ENCODE measurements at places on chromosomes 3 and 15.
A peak's percentile ranks its signal among the peaks of the same experiment; 100 is the strongest.

DNA sequence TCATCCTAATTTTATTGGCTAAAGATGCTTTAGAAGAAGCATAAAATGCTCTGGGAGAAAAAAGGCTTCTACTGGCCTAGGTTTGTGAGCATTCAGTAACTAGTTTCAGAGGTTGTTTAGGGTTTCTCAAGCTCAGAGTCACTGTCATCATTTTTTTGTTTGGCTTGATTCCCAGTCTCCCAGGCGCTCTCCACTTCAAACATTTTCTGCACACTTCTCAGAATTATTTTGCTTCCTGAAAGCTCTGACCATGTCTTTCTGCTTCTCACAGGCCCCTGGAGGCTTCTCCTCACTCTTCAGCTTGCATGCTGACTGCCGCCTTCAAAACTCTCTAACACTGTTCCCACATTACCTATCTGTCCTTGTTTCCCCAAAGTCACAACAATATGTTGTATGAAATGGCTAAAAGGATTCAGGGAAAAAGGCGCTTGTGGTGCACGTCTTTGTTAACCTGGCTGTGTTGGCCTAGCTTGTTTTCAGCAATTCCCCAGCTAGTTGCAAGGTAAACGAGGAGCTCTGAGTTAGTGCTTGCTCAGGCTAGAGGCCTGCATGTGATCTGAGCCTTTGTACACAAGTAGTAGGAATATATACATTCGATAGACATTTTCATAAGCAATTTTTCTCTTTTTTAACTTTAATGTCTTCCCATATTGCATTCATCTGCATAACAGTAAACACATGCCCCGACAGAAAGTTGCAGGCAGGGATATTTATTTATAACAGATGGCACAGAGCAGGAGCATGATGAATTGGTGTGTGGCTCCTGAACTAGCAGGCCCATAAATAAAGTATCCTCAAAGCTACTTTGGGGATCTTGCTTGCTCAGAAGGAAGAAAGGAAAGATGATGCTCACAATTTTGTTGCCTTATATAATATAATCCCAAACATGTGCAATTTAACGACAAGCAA is 129.2 kb upstream of the DPH6 start:
- no peak for DNase-seq

GRCh38 chr15:68484696-68485400 is 52.9 kb upstream of the ITGA11 start:
- DNase-seq, result peak; percentile 26

GRCh38 chr3:46359733-46360493 is 6.0 kb downstream of the CCR2 start:
- no peak for DNase-seq

DNA sequence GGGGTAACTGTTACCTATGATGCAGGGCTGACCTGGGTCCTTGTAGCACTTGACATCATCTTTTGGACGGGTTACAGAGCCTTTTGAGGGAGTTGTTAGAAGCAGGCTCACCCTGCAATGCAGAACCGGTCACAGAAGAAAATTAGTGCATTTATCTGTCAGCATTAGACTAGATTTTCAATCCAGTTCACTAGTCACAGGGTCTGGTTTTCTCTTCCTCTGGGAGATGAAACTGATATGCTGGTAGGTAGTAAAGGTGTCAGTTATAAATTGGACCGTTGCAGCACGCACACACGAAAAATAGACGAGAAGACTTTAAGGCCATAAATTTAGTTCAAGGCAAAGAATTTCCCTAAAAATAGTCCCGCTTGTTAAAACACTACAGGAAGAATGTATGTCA is 532.3 kb upstream of the ATP11B start:
- DNase-seq, result no peak

DNA sequence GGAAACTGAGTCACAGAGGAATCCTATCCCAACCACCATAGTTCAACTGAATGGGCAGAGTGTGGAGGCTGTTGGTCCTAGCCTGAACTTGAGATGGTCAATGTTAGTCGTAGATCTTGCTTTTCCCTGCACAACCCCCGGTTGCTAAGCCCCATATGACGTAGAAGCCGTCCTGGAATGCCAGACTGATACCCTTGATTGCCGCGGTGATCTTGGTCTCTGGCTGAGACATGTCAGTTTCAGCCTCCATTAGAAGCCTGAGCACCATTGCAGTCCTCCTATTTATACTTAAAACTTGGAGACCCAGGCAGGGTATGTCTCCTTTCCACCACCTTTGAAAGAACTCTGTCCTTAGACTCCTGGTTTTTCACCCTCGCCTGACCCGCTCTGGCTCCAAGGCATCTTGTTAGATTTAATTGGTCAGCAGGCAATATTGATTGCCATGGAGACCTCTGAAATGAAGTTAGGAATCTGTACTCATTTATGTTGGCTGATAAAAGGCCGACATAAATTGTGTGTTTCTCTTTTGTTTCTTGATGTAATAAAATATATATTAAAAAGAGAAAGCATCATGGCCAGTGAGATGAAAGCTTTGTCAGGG is 53.4 kb downstream of the RPLP1 start:
- DNase-seq, result no peak

DNA sequence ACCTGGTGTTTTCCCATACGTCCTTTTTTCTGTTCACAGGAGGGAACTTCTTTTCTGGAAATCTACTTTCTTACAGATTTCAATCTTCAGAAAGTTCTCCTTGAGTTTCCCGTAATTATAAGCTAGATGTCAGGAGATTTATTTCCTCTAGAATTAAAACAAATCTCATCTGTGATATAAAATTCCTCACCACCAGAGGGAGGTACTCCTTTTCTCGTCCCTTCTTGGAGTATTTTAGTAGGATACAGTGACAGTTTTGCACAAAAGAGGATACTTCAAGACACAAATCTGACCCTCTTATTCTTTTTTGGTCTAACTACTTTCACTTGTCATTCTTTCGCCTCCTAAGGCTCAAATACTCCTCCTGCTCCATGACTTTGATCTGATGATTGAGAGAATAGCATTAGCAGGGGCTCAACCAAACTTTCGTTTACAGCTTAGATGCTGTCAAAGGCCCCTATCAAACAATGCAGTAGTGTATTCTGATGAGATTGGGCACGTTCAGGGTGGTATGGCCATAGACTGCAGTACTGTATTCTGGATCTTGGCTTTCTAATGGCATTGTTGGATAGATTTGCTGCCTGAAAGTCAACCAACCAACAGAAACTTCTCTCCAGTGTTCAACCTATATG is 38.0 kb downstream of the TMEM41A start:
- no peak for DNase-seq

DNA sequence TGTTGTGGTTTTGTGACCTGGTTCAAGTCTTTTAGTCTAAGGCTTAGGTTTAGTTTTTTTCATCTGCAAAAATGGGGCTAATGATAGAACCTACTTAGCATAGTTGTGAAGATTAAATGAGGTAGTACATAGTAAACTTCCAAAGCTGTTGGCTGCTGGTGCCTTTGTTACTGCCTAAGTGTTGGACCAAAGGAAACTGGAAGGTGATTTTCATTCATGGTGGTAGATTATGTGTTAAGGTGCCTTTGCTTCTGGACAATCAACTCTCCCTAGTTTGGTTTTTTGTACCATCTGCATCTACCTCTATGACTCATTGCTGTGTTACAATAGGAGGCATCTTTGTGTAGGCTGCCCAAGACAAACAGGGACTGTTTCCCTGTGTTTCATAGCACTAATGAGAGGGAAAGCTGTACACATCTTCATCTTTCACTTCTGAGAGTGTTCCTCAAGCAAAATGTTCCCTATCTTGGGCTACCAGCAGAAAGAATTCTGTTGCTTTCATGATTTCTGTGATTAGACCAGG is 3.2 kb downstream of the MAP2K1 start:
- DNase-seq, result no peak

GRCh38 chr15:80494756-80495155 is 90.6 kb downstream of the ARNT2 start:
- DNase-seq, result no peak

DNA sequence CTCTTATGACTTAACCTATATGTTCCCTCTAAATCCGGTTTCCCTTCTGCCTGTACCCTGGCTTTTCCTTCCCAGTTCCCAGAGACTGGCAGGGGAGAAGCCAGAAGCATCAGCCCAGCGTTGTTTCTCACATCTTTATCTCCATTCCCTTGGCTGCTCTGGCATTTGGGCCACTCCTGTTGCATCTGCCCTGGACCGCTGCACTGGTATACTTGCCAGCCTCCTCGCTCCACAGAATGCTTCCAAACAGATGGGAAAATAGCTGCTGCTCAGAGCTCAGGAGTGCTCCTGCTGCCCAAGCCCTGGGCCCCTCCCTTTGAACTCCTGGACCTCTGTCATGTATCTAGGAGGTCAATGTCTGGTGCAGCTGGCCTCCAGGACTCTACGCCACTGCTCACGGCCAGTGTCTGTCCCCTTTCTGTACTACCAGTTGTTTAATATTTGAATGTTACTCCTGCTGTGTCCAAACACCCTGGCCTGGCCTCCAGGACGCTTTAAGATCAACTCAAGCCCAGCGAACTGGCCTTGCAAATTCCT is 6.8 kb downstream of the SPINT1 start:
- DNase-seq, result no peak

GRCh38 chr3:189303584-189303983 is 131.8 kb downstream of the TPRG1 start:
- DNase-seq, result no peak

GRCh38 chr3:32326795-32327194 is 64.9 kb upstream of the CMTM7 start:
- no peak for DNase-seq

DNA sequence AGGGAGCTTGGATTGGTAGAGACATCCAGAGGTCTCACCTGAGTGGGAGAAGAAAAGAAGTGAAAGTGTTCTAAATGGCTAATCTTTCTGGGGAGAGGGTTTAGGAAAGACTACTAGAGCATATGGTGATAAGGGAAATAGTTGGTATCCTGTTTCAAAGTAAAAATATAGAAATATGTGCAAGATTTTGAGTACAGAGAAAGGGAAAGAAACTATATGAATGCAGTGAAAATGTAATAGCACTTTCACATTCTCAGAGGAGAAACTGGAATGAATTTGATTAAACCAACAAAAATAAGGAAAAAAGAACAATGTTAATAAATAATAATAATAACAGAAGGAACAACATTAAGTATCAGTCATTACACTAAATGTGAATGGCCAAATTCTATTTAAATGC is 119.4 kb downstream of the DNAJB8 start:
- DNase-seq, result no peak
